Fibroblast of villous mesenchyme (primary cell): ENCODE measurements at places on chromosomes 5 and 9. TPM values are rescaled to one million over a fixed set of nuclear protein-coding genes. Genes with fewer than 3 reads are reported as not detected.

The GPR150 gene
- total RNA-seq = 0.32 and 0.43 TPM in 2 replicates

The SPACA9 gene
- 2.2 and 2.6 TPM in 2 replicates for total RNA-seq

The DMRT3 gene
- not detected in 2 replicates for total RNA-seq

GRCh38 chr5:171657473-171657872, 128.1 kb upstream of the SMIM23 start:
- DNase-seq = no peak

DNA sequence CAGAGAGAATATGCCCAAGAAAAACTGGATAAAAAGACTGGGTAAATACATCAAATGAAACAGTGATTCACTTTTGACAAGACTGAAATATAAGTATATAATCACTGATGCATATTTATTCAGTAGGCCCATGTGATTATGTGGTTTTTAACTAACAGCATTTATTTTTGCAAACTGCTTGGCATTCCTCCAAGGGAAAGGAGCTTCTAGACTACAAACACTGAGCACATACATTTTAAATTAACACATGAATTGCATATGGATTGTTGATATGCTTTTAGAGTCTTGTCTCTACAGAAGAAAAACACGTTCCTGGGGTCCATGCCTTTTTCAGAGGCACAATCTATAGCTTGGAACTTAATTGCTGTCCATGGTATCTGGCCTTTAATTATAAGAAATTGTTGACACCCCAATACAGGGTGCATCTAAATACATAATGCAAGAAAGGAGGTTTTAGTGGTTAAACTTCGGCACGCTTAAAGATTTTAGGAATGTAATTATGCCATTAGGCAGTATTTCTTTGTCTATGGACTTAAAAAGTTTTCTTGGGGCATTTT, 6.9 kb upstream of the MEIKIN start:
- peak; percentile 2 for DNase-seq

DNA sequence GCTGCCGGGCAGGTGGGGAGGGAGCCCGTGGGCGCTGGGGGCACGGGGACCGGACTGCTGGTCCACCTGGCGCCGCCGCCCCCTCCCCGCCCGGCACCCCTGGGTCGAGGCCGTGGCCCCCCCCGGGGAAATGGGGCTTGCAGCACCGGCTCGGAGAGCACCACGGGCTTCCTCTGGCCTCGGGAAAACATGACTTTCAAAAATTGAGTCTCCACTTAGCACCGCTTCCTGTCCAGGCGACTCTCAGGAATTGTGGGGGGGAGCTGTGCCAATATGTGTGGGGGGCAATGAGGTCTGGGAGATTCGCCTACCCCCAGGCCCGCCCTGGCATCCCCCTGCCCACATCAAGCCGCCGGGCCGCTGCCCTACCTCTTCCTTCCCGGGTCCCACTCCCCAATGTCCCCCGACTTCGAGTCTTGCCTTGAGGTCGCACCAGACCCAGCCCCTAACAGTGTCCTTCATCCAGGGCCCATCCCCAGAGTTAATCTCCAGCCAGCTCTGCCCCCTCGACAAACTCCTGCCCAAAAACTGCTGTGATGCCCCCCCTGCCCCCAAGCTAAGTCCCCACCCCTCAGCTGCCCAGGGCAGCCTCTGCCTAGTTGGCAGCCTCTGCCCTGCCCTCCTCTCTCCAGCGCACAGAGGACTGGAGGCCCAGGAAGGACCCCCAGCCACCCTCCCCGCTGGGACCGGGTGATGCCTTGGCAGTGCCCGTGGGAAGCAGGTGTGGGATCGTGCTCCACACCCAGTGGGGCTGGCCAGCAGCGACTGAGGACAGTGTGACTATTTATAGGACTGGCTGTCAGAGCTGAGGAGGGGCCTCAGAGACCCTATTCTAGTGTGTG, 3.9 kb downstream of the EGFL7 start:
- DNase-seq = no peak

DNA sequence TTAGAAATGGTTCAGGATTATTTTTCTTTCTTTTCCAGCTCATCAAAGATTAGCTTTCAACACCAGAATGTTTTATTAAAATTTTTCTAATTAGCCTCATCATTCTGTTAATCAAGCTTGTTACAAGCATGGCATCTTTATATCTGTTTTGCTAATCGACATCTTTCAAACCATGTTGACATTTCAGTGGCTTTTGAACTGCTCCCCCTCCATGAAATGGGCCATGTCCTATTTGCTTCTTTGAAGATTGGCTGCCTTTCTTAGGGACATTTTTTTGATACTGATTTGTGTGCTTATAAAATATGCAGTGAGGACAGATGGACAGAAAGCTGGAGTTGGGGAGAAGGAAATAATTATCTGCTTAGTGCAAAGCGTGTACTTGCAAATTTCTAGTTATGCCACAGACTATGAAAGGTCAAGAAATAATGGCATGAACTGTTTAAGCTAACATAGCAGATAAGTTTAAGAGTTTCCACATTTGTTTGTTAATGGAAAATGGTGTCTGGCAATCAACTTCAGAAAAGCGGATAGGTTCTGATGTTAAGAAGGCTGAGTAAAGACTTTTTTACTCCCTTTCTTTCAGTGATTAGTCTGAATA, 27.5 kb downstream of the BTF3 start:
- no peak for DNase-seq

DNA sequence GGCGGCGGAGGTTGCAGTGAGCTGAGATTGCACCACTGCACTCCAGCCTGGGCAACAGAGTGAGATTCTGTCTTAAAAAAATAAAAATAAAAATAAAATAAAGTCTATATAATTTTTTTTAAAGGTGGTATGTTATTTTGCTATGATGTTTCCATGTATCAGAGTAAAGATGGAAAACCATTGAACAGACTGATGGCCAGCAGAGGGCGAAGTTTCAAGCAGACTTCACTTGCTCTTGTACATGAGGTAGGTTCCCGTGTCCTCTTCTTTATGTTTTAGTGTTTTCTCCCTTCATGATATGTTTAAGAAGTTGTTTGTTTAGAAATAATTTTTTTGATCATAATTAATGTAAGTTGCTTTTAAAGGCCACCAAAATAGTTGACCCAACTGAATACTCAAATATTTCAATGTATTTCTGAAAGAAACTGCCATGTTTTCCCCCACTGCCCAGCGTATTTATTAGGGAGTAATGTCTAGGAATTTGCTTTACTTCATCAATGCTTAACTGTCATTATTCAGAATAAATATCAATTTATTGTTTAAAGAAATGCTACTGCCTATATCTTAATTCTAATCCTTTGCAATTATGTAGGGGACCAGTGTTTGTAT, 146.4 kb downstream of the HACD4 start:
- DNase-seq = peak; percentile 62
